Stimulated activated CD4-positive, alpha-beta T cell treated with anti-CD3 and anti-CD28 coated beads, TNF-alpha, amount 100 ng/mL, for 4 hours (primary cell): ENCODE measurements at places on chromosomes 12 and 14.

DNA sequence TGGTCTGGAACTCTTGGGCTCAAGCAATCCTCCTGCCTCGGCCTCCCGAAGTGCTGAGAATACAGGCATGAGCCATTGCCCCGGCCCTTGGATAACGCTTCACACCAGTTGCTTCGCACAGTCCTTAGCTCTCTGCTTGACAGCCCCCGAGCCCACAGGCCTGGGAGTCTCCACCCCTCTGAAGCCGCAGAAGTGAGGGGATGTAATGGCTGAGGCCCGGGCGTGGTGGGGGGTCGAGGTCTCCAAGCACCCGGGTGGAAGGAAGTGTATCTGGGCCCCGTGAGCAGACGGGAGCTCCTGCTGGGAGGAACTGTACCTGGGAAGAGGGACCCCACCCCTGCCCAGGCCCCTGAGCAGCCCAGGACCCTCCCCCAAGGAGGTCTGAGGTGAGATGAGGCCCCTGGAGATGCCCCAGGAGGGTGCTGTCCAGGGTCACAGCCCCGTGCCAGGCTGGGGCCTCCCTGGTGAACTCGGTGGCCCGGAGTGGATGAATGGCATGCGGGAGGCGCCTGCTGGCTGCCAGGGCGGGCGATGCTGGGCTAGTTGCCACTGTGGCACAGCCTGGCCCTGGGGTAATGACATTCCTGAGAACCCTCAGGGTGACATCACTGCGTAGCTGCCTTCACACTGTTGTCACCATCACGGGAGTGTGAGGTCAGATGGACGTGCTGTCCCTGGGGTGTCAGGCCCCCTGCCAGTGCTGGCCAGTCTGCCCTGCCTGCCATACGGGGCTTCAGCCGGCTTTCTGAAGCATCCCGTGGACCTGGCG, 48.9 kb downstream of the KIF26A start:
- no peak for DNase-seq

- no peak for DNase-seq
Observed at GRCh38 chr14:49598189-49598484, 603 bp upstream of the LRR1 start.

GRCh38 chr14:37082449-37082848, 90.0 kb downstream of the SLC25A21 start:
- DNase-seq, result no peak

- no peak for DNase-seq
Observed at GRCh38 chr14:105015242-105015641, 5.6 kb downstream of the CDCA4 start.

GRCh38 chr12:75288860-75289259, 41.3 kb downstream of the CAPS2 start:
- no peak for DNase-seq

GRCh38 chr12:45050751-45051571, at the start of gene DBX2:
Gene DBX2, minus strand, starts transcription at chr12:45051099. Its CDS starts 172 bp downstream, at chr12:45050927.
- DNase-seq, result no peak

DNA sequence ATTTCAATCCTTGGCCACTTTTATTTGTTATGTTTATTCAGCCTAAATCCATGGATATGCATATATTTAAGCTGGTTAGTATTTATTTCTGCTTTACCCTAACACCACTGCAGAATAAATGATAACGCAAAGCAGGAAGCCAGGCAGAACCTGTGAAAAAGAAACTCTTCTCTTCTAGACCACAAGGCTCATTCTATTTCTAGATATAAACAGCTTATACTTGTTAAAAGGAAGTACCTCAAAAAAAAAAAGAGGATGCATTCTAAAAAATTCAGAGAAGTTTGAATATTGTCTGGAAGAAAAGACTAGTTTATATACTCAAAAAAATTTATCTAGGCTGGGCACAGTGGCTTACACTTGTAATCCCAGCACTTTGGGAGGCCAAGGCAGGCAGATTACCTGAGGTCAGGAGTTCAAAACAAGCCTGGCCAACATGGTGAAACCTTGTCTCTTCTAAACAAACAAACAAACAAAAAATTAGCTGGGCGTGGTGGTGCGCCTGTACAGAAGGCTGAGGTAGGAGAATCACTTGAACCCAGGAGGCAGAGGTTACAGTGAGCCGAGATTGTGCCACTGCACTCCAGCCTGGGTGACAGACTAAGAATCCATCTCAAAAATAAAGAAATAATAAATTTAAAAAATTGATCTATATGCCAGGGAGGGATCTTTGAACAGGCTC, 55.8 kb downstream of the GALNT4 start:
- DNase-seq, result no peak

DNA sequence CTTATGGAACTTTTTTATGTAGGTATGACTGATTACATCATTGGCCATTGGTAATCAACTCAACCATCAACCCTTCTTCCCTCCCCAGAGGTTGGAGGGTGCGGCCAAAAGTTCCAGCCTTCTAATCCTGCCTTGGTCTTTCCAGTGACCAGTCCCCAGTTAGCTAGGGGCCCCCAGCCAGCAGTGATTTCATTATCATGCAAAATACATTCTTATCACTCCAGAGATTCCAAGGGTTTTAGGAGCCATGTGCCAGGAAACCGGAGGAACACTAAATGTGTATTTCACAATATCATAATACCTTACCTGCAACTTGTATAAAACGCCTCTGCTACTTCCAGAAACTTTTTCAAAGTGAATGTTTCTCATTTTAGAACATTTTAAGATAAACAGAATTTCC, 181.5 kb upstream of the PELI2 start:
- no peak for DNase-seq

- DNase-seq, result no peak
Observed at GRCh38 chr14:104722938-104723650, 935 bp upstream of the ADSS1 start.

GRCh38 chr12:12542964-12543363, 19.7 kb downstream of the DUSP16 start:
- DNase-seq, result no peak

DNA sequence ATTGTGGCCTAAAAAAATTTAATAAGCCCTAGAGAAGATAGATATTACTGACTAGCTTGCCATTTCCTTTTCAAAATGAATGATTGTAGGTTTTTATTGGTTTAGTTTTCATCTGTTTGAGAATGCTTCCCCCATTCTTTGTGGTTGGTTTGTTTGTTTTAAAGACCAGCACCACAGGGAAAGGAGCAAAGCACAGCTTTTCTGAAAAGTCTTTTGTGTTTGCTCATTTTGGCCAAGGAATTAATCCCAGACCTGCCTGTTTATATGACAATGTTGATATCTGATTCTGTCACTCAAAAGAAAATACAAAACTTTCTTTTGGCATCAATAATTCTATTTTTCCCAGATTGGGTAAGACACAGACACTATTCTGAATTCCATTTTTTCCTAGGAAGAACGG, 312.5 kb upstream of the FLRT2 start:
- DNase-seq, result no peak

- DNase-seq, result no peak
Observed at GRCh38 chr12:6084969-6085450, 39.5 kb downstream of the VWF start.

DNA sequence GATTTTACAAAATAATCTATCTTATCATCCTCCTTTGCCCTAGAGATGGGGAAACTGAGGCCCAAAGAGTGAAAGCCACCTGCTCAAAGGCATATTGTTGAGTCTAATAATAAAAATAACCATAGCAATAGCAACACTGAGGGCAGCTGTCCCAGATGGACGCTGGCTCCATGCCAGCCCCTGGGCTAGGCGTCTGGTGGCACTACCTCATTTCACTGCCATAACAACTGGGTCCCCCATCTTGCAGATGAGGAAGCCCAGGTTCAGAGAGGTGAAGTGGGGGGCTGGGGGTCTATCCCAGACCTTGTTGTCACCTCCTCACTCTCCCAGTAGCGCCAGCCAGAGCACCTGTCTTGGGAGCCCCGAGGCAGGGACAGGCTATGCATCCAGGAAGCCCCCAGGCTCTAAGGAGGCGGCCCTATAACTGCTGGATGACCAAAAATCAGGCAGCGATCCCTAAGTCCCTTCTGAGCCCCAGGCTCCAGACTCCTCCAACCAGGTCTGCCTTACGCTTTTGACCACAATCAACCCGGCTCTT, 12.8 kb downstream of the BDKRB2 start:
- DNase-seq, result no peak

GRCh38 chr12:13472690-13473089, 276.2 kb downstream of the EMP1 start:
- DNase-seq, result no peak

GRCh38 chr12:26112703-26113147, 12.1 kb downstream of the BHLHE41 start:
- no peak for DNase-seq

- DNase-seq, result no peak
Observed at GRCh38 chr12:128267131-128267622, at the start of gene TMEM132C. Gene TMEM132C, plus strand, starts transcription at chr12:128267170. Its CDS starts 233 bp downstream, at chr12:128267403.

DNA sequence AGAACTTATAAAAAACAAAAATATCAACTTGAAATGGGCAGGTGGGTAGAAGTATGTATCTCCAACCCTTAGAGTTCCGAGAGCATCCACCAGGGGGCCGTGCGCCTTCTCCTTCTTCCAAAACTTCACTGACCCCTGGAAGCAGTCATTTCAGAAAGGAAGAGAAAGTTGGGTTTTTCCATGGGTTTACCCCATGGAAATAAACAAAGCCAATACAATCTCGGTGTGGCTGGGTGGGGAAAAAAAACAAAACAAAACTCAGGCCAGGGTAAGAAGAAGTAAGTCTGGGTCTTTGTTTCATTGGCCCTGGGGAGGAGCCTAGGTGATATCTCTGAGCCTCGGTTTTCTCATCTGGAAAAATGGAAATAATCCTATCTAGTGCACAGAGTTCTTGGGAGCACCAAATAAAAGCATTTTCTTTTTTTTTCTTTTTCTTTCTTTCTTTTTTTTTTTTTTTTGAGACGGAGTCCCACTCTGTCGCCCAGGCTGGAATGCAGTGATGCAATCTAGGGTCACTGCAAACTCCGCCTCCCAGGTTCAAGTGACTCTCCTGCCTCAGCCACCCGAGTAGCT, 33.6 kb upstream of the HNF1A start:
- peak; percentile 37 for DNase-seq

GRCh38 chr12:100229876-100230275, 29.3 kb downstream of the ACTR6 start:
- no peak for DNase-seq

- DNase-seq, result no peak
Observed at GRCh38 chr12:132078190-132078589, 65.9 kb downstream of the DDX51 start.

DNA sequence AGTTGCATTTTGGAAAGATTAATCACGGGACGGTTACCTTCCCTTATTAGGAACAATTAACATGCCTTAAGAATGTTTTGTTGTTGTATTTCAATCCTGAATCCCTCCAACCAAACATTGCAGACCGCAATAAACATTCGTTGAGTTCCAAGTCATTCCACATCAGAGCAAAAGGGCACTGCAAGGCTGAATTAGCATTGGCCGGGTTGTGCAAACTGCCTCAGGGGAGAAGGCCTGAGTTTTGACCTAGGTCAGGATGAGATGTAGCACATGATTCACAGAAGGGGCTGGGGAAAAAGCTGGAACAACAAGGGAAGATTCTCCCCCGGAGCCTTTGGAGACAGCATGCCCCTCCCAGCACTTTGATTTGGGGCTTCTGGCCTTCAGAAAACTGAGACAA, 82.1 kb upstream of the BDKRB2 start:
- DNase-seq, result no peak

GRCh38 chr12:41402801-41403200, 214.7 kb downstream of the PDZRN4 start:
- no peak for DNase-seq

DNA sequence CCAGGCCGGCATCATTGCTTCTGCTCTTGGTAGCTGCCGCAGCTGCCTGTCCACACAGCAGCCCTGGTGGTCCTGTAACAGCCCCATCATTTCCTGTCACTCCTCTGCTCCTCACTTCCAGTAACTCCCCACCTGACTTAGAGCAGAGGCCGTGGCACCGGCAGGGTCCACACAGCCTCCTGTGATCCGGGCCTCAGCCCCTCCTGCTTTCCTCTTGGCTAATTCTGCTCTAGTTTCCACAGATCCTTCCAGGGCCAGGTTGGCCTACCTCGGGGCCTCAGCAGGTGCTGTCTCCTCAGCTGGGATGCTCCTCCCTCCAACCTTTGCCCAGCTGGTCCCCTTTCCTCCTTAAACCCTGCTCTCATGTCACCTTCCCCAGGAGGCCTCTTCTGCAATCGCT, 80.2 kb downstream of the FZD10 start:
- no peak for DNase-seq

GRCh38 chr12:92369636-92370035, 224.0 kb upstream of the BTG1 start:
- DNase-seq, result no peak

DNA sequence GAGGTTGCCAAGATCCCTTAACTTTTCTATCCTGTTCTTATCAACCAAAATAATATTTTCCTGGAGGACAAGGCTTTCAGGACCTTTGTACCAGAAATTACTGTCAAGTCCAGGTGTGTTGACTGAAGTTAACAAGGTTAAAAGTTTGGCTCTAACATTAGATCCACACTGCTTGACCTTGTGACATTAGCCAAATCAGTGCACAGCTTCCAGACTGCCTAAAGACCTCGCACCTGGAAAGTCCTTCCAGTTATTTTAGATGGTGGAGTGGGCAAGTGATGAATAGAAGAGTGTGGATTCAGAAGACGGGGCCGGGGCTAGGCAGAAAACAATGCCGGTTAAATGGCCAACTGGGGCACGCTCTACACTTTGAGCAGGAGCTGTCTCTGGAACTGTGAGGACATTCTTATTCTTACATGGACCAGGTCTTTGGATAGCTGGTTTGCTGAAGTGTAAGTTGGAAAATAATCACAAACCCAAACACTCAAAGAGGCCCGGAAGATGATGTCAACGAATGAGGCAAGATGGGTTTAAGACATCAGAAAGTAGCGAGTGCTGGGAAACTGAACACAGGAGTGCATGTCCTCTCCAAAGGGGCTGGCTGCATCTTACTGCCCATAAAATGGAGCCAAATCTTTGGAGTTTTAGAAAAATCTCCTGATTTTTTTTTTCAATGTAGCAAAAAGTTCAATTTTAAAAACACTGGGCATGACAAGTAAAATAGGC, 56.3 kb downstream of the NIN start:
- no peak for DNase-seq

DNA sequence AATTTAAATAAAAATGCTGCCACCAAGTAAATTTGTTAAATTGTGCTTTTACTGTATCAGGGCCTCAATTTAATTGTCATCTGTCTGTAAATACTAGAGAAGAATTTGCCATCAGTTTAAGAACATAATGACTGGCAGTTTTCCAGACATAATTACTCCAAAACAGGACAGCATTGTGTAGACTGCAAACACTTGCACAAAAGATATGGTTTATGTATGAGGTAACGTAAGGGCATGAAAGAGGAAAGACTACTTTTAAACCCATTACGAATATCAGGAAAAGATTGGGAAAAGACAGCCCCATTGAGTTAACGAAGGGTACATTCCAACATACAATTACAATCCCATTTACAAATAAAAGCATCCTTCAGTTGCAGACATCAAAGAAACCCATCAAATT, 59.8 kb upstream of the KRR1 start:
- no peak for DNase-seq

DNA sequence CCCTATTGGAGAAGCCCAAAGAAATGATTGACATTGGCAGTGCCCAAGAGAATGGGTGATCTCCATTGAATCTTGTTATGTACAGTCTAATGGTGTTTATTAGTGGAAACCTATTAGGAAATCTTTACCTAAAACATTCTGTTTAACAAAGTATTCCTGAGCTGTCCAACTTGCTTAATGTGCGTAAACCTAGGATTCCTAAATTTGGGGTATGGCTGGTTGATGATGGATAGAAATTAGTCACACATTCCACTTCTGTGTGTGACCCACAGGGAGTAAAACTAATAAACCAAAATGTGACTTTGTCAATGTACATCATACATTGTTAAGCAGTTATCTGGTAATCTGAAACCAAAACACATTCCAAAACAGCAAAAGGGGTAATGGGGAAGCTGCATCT, 761.3 kb downstream of the FSCB start:
- no peak for DNase-seq
